RWPE2 (cell line): ENCODE measurements at places on chromosomes 2 and 18.

- no peaks in the 10 kb centered on the region for H3K36me3 ChIP-seq
- no peak for DNase-seq
- H3K4me1 ChIP-seq: peaks cover 3% of the 10 kb centered on the region
- H3K27me3 ChIP-seq: no peaks in the 10 kb centered on the region
These were observed 48.9 kb downstream of the FSIP2 start for GRCh38 chr2:185787227-185788145.

- no peak for DNase-seq
- H3K36me3 ChIP-seq: peaks cover 96% of the 10 kb centered on the region
- no peaks in the 10 kb centered on the region for H3K4me1 ChIP-seq
- H3K27me3 ChIP-seq: no peaks in the 10 kb centered on the region
These were observed 38.2 kb downstream of the RMC1 start for GRCh38 chr18:23541349-23542093.

DNA sequence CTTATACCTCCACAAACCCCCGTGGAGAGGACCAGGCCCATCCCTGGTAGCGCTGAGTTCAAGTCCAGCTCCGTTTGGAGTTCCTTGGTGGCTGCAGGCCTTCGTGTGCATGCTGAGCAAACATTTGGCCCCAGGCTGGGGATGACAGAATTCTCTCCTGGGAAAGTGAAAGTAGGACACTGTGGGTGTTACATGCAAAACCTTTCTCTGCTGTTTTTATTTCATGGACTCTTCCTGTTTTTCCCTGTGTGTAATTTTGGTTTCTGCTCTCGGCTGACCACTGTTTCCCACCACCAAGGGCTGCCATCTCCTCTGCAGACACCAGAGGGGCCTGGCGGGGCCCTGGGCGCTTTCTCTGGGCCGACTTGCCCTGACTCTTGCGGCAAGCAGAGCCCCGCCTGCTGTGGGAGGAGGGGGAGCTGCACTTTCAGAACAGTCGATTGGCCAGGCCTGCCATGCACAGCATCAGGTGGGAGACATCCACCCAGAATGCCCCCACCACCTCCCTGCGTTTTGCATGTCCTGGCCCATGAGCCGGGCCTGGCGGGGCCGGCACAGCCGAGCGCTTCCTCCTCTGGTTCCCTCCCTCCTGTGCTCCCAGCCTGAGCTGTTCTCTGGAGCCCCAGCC, 102.4 kb downstream of the CABLES1 start:
- no peaks in the 10 kb centered on the region for H3K27me3 ChIP-seq
- DNase-seq: no peak
- peak overlapping the region; percentile 4 for H3K27ac ChIP-seq
- peak overlapping the region; percentile 12 for H3K4me3 ChIP-seq

DNA sequence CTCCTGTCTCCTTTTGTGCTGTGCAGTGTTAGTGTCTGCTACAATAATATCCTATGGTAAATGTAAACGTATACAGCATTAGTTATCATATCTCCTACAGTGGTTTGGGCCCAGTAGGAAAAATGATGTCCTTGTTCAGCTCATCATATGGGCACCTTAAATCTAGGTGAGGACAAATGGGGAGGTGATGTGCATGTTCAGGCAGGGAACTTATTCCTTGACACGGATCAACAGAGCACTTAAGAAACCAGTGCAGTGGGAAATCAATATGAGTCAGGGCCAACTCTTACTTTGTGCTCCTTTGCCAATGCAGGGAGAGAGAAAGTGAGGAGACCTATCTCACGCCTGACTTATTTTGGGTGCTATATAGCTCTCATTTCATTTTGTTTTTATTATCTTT, 76.4 kb downstream of the KLHL14 start:
- H3K27ac ChIP-seq: no peak overlapping the region
- H3K4me3 ChIP-seq: no peak overlapping the region
- no peak for DNase-seq
- no peaks in the 10 kb centered on the region for H3K36me3 ChIP-seq

GRCh38 chr2:13607139-13607538, 890.4 kb downstream of the TRIB2 start:
- DNase-seq: no peak
- H3K27me3 ChIP-seq: no peaks in the 10 kb centered on the region
- H3K27ac ChIP-seq: no peak overlapping the region
- no peak overlapping the region for H3K4me3 ChIP-seq

GRCh38 chr2:95016616-95017015, 8.9 kb upstream of the MAL start:
- no peak for DNase-seq
- H3K4me1 ChIP-seq: no peaks in the 10 kb centered on the region
- H3K36me3 ChIP-seq: no peaks in the 10 kb centered on the region
- no peak overlapping the region for H3K27ac ChIP-seq

GRCh38 chr2:43005245-43005974, 213.0 kb upstream of the HAAO start:
- no peaks in the 10 kb centered on the region for H3K36me3 ChIP-seq
- H3K27me3 ChIP-seq: no peaks in the 10 kb centered on the region
- peaks cover 3% of the 10 kb centered on the region for H3K4me1 ChIP-seq
- DNase-seq: peak; percentile 15
- H3K4me3 ChIP-seq: no peak overlapping the region

GRCh38 chr2:205245001-205245400, 437.3 kb upstream of the NRP2 start:
- no peak for DNase-seq
- no peaks in the 10 kb centered on the region for H3K36me3 ChIP-seq
- no peak overlapping the region for H3K4me3 ChIP-seq
- no peaks in the 10 kb centered on the region for H3K27me3 ChIP-seq
- H3K4me1 ChIP-seq: no peaks in the 10 kb centered on the region
- no peak overlapping the region for H3K27ac ChIP-seq

DNA sequence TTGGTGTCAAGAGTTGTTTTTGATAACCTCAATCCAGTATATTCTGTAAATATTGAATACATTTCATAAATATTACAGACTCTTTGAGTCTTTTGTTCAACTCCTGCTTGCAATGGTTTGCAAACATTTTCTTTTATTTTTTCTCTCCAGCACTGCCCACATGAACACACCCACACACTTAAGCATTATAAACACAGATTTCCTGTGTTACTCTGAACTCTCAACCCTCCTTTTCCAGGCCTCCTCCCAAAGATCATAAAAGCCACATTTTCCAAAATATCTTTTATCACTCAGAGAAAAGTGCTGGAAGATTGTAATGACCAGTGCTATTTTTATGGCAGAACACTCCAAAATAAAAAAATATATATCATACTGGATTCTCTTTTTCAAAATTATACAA, 20.5 kb downstream of the ARHGAP25 start:
- DNase-seq: no peak
- H3K4me1 ChIP-seq: no peaks in the 10 kb centered on the region
- H3K4me3 ChIP-seq: no peak overlapping the region
- H3K36me3 ChIP-seq: no peaks in the 10 kb centered on the region
- no peaks in the 10 kb centered on the region for H3K27me3 ChIP-seq

GRCh38 chr2:134952608-134953007, 34.0 kb downstream of the CCNT2 start:
- H3K27ac ChIP-seq: no peak overlapping the region
- no peak overlapping the region for H3K4me3 ChIP-seq
- no peaks in the 10 kb centered on the region for H3K4me1 ChIP-seq
- H3K27me3 ChIP-seq: no peaks in the 10 kb centered on the region
- no peak for DNase-seq
- H3K36me3 ChIP-seq: peaks cover 95% of the 10 kb centered on the region

GRCh38 chr2:228613133-228613850, 431.8 kb upstream of the SPHKAP start:
- H3K4me1 ChIP-seq: peaks cover 11% of the 10 kb centered on the region
- no peaks in the 10 kb centered on the region for H3K27me3 ChIP-seq
- no peak overlapping the region for H3K4me3 ChIP-seq
- no peak overlapping the region for H3K27ac ChIP-seq
- no peak for DNase-seq

- no peaks in the 10 kb centered on the region for H3K27me3 ChIP-seq
- H3K36me3 ChIP-seq: no peaks in the 10 kb centered on the region
- H3K27ac ChIP-seq: no peak overlapping the region
- no peak for DNase-seq
- peaks cover 17% of the 10 kb centered on the region for H3K4me1 ChIP-seq
These were observed 220.1 kb downstream of the OSR1 start for GRCh38 chr2:19138264-19138825.
